ENCODE measurements at places on chromosomes 7 and 10.

DNA sequence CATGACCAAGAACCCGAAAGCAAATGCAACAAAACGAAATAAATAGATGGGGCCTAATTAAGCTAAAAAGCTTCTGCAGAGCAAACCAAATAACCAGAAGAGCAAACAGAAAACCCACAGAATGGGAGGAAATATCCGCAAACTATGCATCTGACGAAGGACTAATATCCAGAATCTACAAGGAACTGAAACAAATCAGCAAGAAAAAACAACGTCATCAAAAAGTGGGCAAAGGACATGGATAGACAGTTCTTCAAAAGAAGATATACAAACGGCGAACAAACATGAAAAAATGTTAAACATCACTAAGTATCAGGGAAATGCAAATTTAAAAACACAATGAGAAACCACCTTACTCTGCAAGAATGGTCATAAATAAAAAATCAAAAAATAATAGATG is 35.3 kb upstream of the CACUL1 start:
- DNase-seq = peak; percentile 61

DNA sequence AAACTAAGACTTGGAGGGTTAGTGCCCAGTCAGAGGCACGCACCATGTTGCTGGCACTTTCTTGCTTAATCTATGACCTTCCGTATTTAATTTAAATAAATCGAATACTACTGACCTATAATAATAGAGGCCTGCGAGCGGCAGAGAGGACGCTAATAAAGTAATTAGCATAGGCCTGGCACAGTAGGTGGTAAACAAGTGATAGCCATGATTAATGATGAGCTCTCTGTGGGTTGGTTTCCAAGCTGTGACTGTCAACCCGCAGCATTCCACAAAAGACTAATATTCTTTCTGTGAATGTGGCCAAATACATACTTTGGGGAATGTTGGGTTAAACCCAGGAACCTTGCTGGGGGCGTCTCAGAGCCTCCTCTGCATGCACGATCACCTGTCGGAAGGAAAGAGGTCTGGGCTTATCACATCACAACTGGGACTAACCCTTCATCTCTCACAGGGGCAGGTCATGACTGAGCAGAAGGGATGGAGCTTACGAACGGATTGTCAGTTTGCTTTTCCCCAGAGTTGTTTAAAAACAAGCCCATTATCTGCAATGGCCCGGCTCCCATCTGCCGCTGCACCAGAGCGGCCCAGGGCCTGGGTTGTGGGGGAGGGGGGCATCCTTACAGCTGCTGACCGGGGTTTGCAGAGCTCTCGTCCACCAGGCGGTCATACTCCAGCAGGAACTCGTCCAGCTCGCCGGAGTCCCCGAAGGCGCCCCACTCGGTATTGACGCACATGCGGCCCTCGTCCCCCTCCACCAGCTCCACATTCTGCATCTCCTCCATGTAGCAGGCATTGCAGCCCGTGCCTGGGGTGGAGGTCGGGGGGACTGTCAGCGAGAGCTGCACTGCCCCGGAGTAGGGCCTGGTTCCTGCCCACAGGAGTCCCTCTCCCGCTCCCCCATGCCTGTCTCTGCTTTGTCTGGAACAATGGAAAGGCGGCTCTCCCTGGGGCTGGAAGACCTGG is 6.2 kb upstream of the MYL7 start:
- no peak for DNase-seq

DNA sequence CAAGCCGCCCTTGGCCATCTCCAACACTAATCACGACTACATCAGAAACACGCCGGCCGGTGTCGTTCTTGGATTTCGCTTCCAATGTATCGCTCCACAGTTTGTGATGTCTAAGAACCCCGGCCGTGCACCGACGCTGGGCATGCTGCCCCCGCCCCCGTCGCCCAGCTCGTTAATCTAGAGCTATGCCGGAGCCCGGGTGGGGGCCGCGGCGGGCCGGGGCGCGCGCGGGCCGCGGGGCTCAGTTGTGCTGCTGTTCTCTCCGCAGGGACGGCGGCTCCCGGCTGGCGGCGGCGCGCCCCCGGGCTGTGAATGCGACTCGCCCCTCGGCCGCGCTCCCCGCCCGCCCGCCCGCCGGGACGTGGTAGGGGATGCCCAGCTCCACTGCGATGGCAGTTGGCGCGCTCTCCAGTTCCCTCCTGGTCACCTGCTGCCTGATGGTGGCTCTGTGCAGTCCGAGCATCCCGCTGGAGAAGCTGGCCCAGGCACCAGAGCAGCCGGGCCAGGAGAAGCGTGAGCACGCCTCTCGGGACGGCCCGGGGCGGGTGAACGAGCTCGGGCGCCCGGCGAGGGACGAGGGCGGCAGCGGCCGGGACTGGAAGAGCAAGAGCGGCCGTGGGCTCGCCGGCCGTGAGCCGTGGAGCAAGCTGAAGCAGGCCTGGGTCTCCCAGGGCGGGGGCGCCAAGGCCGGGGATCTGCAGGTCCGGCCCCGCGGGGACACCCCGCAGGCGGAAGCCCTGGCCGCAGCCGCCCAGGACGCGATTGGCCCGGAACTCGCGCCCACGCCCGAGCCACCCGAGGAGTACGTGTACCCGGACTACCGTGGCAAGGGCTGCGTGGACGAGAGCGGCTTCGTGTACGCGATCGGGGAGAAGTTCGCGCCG is 1.9 kb downstream of the VWC2 start:
- no peak for DNase-seq

DNA sequence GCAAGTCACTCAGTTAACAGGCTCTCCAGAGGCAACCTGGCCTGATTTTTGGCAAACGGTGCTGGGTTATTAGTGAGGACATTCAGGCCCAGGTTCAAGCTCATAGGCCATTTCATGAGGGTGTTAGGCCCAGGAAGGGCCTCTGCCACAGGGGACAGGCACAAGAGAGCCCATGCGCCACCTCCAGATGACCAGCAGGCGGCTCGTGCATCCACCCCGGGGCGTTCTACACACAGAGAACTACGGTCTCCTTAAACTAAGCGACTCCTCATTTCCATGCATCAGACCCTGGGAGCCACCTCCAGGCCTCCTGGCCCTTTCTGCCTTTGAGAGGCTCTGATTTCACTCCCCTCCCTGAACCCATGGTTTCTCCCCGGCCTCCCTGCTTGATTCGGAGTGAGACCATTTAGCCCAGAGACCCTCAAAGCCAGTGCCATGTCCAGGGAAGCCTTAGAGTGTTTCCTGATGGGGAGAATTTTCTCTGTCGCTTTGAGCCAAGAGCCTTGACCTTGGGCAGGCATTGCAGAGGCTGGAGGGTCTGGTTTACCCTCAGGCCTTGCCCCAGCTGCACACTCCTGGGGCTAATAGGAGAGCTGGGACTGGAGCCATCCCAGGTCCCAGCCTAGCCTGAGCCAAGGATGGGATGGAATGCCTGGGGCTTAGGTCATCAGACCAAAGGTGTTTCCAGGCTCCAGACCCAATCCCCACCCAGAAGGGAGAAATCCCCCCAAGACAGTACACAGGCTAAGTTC is 188.0 kb downstream of the GRID1 start:
- DNase-seq = peak; percentile 11

- DNase-seq = no peak
Measured at GRCh38 chr7:70322856-70323255, 724.6 kb downstream of the AUTS2 start.

DNA sequence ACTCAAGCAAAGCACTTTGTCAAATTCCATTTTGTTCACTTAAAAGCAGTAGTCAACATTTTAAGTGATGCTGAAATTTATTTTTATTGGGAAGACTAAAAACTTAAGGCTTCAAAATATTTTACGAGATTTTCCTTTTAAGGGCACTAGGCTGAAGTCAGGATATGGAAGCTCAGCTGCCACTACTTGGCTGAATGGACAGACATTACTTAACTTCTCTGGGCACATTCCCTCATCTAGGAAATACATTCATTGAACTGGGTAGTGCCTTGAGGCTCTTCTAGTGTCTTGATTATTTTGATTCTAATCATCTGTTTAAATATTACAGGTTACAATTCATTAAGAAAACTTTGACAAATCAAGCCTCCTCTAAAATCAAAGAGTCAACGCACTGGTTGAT is 11.1 kb downstream of the MEOX2 start:
- no peak for DNase-seq

DNA sequence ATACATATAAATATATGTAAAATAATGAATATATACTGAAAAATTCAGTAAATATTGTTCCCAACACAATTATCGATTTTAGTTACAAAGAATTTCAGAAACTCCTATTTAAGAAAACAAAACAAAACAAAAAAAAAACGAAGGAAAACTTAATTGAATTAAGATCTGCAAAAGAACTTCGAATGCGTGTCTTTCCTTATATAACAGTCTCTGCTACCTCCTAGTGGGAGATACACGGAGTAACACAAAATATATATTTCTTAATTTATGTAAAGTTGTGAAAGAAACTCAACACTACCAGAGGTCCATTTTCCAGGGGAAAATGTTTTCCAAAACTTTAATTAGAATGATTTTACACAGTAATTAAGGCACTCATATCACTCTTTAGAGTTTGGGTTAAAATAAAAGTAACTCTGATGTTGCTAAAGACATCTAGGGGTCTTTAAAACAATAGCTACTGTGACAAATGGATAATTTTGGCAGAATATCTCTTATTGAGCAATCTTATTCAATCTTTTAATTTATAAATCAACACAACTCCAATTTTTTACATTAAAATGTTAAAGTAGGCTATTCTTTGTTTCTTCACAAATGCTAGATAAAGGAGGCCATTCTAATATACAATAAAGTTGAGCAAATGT is 41.6 kb downstream of the NEBL start:
- DNase-seq = peak; percentile 20

DNA sequence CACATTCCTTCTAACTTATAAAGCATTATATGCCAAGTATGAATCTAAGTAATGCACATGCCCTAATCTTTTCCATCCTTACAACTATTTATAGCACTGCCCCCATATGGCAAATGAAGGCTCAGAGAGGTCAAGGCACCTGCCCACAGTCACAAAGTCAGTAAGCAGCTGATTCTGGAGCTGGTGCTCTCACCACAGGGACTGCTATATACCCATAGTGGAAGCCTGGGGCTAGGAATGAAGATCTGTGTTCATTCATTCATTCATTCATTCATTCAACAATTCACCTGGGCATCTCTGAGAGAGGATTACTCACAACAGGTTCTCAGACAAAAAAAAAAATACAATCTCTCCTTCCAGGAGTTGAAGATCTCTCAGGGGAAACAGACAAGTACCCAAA is 213.4 kb downstream of the KCNMA1 start:
- DNase-seq = no peak

DNA sequence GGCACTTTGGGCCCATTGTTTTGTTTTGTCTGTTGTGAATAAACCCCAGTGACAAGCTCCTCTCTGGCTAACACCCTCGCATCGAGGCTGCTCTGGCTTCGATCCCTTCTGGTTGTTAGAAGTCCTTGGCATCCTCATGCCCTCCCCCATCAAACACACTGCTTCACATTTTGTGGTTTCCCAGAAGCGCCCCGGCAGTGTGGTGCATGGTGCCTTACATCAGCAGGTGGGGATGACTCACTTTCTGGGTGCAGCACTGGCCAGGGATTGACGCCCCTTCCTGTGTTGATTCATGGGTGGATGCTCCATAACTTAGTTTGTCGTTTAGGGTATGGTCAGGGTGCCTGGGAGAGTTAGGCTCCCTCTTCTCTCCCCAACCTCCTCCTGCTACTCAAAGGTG is 51.4 kb downstream of the PLPP4 start:
- no peak for DNase-seq

DNA sequence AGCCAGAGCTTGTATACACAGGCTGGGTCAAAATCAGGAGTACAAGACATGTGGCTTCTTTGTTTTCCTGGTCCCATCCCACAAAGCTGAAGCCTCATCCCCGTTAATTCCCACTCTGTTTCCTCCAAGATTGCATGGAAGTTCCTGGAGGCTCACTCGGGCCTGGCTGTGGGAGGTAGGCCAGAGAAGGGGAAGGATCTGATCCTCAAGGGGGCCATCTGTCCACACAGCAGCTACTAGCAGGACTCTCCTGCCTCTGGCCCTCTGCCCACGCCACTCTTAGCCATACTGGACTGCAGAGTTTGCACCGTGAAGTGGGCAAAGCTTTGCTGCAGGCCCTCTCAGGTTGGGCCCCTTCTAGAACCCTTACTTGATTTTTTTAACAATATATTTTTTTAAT is 160.6 kb downstream of the FGFR2 start:
- DNase-seq = no peak

DNA sequence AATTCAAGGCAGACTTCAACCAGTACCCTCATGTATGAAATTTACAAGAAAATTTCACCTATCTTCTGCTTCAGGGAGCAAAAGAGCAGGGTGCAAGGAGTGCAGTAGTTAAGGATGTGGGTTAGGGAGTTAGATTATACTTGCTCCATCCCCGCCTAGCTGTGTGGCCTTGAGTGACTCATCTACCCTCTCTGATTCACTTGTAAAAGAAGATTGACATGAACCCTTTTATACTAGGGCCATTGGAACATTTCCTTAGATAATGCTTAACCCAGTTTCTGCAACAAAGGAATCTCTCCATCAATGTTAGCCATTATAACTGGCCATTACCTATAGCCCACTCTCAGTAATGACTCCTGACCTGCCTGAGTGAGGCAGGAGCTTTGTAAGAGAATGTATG is 10.2 kb upstream of the HSPA12A start:
- DNase-seq = no peak

GRCh38 chr7:26029911-26030310 is 122.1 kb upstream of the NFE2L3 start:
- no peak for DNase-seq

GRCh38 chr7:39712751-39713150 is 89.4 kb downstream of the RALA start:
- no peak for DNase-seq

DNA sequence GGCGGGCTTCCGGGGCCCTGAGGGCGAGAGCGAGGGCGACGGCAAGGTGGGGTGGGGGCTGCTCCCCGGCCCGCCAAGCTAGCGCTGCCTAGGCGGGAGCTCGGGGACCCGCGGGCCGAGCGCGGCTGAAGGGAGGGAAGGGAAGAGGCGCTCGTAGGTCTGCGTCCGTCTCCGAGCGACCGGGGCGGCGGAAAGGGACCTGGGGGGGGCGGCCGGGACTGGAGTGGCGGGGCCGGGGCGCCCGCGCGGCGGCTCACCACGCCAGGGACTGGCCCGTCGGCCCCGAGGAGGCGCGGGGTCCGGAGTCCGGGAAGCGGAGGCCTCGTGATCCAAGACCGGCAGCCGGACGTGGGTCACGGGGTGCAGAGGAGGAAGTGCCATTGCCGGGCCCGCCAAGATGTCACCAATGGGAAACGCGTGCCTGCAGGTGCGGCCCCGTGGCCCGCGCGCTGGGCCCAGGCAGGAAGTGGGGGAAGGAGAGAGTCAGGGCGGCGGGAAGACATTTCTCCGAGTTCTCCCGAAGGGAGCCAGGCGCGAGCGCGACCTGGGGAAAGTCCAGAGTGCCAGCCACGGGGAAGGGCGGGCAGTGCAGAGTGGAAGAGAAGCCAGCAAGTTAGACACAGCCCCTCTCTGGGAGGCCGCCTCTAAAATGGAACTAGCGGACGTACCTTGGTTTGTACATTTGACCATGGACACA is 11.9 kb downstream of the HNRNPF start:
- DNase-seq = peak; percentile 89

DNA sequence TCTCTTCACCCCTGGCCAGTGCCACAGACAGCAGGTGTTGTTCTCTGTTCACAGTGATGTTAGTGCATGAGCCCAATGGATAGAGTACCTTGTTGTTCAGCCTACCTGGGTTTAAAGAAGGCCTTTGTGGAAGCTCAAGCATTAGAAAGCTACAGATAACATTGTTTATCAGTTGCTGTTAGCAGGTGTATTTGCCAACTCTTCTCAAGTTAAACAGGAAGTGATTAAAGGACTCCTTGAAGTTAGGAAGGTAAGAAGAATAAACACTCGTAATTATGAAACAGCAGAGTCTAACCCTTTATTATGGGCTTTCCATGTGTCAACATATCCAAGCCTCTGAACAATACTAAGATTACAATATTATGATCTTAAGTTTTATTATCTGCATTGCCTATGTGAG is 25.9 kb downstream of the RGR start:
- DNase-seq = no peak

- DNase-seq = no peak
Measured at GRCh38 chr7:39033885-39034624, 56.3 kb downstream of the POU6F2 start.
